Epithelial cell of umbilical artery (primary cell): ENCODE measurements at places on chromosomes 13 and 19. TPM values are rescaled to one million over a fixed set of nuclear protein-coding genes. Genes with fewer than 3 reads are reported as not detected.

The YIF1B gene
- total RNA-seq = 81.2 and 91.3 TPM in 2 replicates

The POU2F2 gene
- total RNA-seq = under 0.01 and 0.15 TPM in 2 replicates

The EHD2 gene
- total RNA-seq = 62.0 and 74.1 TPM in 2 replicates

The ZNF486 gene
- total RNA-seq = 5.2 and 7.6 TPM in 2 replicates

The CCDC169 gene
- 3.9 and 4.9 TPM in 2 replicates for total RNA-seq

The ADM5 gene
- 0.32 and 0.91 TPM in 2 replicates for total RNA-seq

The PODNL1 gene
- total RNA-seq = under 0.01 TPM in 1 of 2 replicates, not detected in the other

The APOC1 gene
- total RNA-seq = 0.91 and 4.5 TPM in 2 replicates

The ANKLE1 gene
- 0.65 and 1.4 TPM in 2 replicates for total RNA-seq

The GCDH gene
- total RNA-seq = 48.1 and 50.6 TPM in 2 replicates

The KIR3DL1 gene
- total RNA-seq = not detected in 2 replicates

The ZNF225 gene
- 4.5 and 7.6 TPM in 2 replicates for total RNA-seq

The KL gene
- total RNA-seq = 0.15 TPM in 1 of 2 replicates, not detected in the other

The ZNF814 gene
- 2.9 and 4.6 TPM in 2 replicates for total RNA-seq

The RAB3D gene
- total RNA-seq = 31.8 and 32.2 TPM in 2 replicates

The KLK15 gene
- total RNA-seq = not detected in 2 replicates

The ZNF132 gene
- 5.5 and 7.8 TPM in 2 replicates for total RNA-seq

The PRR20C gene
- not detected in 2 replicates for total RNA-seq

The C13orf42 gene
- total RNA-seq = not detected in 2 replicates
